ENCODE measurements at places on chromosomes 11 and 22.

DNA sequence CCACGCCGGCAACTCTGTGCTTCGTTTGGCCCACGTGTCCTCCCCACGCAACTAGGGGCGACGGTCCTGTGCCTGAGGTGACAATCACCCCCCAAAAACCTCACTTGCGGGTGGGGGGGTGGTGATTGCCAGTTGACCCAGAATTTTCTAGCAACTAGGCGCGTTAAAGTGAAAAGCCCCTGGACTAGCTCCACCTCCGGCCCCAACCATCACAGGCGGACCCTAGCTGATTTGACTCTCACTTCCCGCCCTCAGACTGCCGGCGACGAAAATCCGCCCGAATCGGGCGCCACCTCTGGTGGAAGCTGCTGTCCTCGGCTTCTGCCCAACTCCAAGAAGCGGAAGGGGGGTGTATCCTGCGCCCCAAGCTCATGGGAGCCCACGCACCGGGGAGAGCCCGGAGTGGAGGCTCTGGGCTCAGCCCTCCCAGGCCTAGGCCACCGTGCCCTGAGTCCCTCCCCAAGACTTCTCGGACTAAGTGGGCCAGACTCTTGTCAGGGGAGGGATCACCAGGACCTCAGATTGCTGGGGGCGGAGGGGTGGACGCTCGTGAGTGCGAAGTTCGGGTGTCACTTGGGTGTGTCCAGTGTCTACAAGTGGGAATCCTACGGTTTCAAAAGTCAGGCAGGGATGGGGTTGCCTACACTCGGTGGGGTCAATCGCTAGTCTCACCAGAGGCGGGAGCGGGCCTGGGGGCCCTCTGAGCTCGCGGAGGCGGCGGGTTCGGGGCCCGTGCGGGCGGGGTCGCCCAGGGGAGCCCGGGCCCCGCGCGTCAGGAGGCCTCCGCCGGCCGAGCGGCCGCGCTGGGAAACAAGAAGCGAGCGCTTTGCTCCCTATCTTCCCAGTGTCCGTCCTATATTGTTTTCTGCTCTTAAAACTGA is 12.3 kb downstream of the PAX6 start:
- DNase-seq = no peak

GRCh38 chr11:64571410-64572091 is 19.5 kb upstream of the SLC22A12 start:
- DNase-seq = no peak

DNA sequence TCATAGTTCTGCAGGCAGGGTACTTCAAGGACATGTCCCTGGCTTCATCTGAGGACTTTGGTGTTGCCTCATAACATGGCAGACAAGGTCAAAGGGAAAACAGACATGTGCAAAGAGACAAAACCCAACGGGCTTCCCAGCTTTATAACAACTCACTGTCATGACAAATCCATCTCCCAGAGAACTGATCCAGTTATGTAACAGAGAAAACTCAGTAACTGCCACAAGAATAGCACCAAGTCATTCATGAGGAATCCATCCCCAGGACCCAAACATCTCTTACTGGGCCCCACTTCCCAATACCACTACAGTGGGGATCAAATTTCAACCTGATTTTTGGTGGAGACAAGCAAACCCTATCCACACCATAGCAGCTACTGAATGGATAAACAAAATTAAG is 13.0 kb downstream of the OR52N4 start:
- no peak for DNase-seq

DNA sequence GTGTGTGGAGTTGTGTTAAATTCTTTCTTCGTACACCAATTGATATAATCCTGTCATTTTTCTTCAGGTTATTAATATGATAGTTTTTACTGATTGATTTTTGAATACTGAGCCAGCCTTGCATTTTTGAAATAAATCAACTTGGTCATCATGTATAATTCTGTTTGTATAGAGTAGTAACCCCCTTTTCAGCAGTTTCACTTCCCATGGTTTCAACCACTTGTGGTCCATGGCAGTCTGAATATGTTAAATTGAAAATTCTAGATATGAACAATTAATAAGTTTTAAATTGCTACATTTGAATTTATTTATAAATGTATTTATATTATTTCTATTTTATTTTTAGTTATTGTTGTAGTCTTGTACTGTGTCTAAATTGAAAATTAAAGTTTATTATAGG is 32.6 kb downstream of the MS4A6A start:
- no peak for DNase-seq

Data from dermis blood vessel endothelial cell (primary cell).